ENCODE measurements at places on chromosomes 6 and 20.

DNA sequence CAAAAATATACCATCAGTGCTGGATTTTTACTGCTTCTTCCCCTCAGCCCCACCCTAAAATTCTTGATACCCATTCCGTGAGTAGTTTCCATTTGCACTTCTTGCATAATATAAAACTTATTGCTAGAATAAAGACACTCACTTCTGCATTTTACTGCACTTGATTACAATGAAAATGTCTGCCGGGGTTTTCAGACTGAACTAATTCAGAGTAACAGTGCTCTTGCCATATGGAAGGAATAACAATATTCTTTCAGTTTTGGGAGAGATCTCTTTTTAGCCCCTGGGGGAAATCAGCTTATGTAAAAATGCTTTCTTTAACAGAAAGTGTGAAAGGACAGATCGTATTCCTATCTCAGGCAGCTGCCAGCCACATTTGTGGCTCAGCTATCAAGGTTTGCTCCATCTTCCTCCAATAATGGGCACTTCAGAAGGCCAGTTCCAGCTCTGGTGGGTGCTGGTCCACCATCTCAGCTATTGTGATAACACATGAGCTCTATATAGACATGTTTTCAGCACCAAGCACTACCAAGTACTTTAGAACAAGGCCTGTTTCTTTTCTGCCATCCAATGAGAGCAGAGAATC lies 8.9 kb downstream of the SMLR1 start:
- no peak for DNase-seq

GRCh38 chr20:34562641-34563040 lies 4.1 kb downstream of the MAP1LC3A start:
- DNase-seq = no peak

- peak; percentile 25 for DNase-seq
These were observed 9.5 kb upstream of the TMEM242 start for GRCh38 chr6:157332813-157333212.

DNA sequence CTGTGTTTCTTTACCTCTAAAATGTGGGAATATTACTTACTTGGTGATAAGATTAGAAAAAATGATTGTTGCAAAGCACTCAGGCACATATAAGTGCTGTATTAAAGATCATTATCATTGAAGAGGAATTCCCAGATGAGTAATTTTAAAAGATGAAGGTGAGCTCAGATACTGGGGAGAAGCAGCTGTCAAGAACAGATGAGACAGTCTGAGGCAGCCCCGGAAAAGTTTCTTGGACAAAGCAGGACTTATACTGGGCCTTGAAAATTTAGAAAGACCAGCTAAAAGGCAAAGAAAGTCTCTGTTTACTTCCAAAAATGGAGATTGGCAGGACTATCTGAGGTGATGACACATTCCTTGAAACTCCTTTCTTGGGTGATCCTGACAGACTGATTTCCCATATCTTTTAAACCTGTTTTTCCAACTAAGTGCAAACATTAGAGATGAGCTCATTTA lies 93.8 kb upstream of the MARCKS start:
- DNase-seq = no peak

DNA sequence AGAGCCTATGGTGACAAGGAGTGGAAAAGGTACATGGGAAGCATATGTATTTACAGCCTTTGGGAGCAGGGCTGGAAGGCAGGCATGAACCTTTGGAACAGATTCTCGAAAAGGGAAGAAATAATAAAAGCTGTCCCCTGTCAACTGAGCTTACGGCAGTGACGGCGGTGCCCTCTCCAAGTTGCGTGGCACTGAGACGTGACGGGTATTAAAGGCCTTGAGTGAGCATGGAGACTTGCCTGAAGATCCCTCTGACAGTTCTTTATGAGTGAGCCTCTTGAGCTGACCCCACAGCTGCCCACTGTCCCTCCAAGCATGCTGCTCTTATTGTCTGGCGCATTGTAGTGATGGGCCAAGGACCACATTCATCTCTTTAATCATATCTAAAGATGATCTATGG lies 388.5 kb downstream of the ZFAND3 start:
- DNase-seq = no peak

DNA sequence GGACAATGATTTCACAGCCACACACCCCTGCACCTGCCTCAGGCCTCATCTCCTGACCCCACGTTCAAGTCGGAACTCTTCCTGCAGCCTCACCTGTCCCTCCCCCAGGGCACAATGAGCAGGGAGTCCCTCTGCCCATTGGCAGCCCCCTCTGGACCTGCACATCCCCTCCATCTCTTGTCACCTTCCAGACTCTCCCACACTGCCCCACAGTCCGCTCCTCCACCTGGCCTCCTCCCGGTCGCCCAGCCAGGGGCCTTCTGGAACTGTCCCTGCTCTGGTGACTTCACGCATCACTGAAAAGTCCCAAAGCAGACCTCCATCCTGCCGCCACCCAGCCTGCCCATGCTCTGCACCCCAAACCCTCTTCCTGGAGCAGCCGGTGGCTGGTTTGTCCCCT lies 4.7 kb downstream of the CTSZ start:
- DNase-seq = no peak

- no peak for DNase-seq
These were observed 28.1 kb downstream of the ROS1 start for GRCh38 chr6:117397536-117398227.

- no peak for DNase-seq
These were observed 41.8 kb downstream of the RIPOR3 start for GRCh38 chr20:50649590-50649989.

DNA sequence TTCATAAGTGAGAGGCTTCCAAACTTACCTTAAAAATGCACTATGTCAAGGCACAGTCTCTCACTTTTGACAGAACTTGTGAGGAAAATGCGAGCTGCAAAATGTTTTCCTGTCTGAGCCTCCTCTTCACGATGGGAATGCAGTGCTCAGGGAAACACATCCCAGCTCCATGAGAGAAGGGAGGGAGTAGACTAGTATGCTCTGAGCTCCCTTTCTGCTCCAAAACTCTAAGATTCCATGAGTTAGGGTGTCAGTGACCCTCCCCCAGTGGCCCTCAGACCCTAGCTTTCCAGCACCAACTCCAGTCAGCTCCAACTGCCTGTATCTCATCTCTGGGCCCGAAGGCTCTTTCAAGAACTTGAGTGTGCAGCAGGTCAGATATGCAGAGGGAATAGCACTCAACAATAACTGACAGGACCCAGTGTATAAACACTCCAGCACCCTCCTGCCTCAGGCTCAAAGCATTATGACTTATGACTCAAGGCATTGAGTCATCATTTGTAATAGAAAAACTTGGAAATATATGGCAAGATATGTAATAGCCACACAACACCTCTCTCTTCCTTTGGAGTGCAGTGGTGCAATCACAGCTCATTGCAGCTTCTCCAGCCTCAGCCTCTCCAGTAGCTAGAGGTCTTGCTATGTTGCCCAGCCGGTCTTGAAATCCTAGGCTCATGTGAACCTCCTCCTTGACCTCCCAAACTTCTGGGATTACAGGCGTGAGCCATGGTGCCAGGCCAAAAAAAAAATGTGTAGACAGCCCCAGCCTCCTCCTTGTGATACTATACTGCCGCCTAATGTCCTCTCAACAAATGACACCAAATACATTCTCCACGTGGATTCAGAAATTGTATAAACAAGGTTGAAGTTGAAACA lies 16.7 kb upstream of the ENTPD6 start:
- DNase-seq = no peak

DNA sequence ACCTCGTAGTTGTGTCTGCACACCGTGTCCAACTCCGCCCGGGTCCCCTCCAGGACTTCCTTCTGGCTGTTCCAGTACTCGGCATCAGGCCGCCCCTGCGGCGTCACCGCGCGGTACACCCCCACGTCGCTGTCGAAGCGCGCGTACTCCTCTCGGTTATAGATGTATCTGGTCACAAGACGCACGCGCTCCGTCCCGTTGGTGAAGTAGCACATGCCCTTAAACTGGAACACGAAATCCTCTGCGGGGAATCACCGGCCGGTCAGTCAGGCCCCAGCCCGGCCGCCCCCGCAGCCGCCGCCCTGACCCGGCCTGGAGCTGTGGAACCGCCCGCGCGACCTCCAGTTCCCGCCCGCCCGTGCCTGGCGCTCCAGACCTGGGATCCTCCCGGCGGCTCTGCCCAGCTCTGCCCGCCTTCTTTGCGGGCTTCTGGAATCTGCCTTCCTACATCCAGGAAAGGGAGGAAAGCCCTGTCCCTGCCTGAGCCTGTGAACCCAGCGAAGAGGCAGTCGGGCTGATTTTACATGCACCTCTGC lies 1.6 kb downstream of the HLA-DQB1 start:
- no peak for DNase-seq

DNA sequence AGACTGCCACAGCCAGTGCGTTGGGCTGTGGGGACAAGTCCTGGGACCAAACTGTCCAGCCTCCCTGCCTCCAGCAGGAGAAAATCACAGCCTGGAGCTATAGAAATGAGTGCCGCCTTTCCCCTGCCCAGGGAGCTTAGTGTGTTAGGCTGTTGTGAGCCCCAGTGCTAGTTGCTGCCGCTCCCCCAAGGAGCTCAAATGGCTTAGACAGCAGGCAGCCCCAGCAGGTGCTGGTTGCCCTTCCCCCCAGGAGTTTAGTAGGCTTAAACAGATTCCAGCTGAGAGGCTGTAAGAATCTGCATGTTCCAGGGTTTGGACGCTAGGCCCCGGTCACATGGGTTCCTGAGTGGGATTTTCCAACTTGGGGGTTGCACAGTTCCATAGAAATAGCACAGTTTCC lies 27.2 kb upstream of the HMGN3 start:
- DNase-seq = no peak

DNA sequence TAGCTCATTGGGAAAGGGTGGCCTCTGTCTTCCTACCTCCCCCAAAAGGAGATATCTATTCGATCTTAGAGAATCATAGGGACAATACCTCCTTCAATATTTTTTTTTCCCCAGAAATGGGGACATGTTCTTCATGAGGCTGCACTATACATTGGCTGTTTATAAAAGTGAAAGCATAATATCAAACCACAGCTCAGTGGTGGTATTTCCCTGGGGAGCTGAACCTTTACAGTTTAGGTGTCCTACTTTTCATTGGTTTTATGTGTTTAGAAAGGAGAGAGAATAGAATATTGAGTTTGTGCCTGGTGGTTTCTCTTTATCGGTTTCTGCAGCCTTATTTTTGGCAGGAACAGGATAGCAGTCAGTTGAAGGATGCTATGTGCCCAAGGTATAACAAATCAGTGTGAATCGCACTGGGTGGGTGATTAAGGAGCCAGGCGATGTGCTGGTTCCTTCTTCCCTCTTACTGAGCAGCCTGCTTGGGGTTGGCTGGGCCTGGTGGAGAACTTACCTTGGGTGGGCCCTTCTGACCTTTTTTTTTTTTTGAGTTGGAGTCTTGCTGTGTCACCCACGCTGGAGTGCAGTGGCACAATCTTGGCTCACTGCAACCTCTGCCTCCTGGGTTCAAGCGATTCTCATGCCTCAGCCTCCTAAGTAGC lies 25.2 kb downstream of the UST start:
- no peak for DNase-seq

- no peak for DNase-seq
These were observed 365.2 kb upstream of the POU3F2 start for GRCh38 chr6:98469141-98469540.

- DNase-seq = no peak
These were observed 197.4 kb upstream of the PRSS16 start for GRCh38 chr6:27049863-27050781.

GRCh38 chr6:20658053-20658452 lies 123.8 kb downstream of the CDKAL1 start:
- DNase-seq = no peak

- no peak for DNase-seq
These were observed 1.2 kb downstream of the PLAGL1 start for GRCh38 chr6:144006736-144007477.
